Urinary bladder (tissue), 4 donors: ENCODE measurements at places on chromosomes 16 and 17. TPM values are rescaled to one million over a fixed set of nuclear protein-coding genes. Genes with fewer than 3 reads are reported as not detected.

ZNF652 gene
- 47.5 TPM for total RNA-seq

GRIN2A gene
- 0.21 TPM for total RNA-seq

GRCh38 chr17:38604479-38605403, 1.0 kb downstream of the SRCIN1 start:
- DNase-seq: no peak

DNA sequence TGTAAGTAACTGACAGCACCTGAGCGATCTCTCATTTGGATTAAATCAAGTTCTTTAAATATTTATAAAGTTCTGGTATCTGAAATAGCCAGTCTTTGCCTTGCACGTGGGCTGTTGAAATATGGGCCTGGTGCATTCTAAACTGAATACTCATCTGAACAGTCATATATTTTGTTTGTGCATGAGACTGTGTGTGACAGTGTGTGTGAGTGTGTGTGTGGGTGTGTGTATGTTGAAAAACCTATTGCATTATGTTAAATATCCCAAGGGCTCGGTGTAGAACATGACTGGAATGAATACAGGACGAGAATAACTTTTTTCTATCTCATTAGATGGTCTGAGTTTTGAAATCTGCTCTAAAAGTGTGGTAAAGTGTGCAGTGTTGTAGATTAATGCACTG, 82.4 kb upstream of the TOX3 start:
- peak; percentile 2 for DNase-seq

RGS11 gene
- total RNA-seq: 2.4 TPM

NOL3 gene
- total RNA-seq: 5.3 TPM

DNA sequence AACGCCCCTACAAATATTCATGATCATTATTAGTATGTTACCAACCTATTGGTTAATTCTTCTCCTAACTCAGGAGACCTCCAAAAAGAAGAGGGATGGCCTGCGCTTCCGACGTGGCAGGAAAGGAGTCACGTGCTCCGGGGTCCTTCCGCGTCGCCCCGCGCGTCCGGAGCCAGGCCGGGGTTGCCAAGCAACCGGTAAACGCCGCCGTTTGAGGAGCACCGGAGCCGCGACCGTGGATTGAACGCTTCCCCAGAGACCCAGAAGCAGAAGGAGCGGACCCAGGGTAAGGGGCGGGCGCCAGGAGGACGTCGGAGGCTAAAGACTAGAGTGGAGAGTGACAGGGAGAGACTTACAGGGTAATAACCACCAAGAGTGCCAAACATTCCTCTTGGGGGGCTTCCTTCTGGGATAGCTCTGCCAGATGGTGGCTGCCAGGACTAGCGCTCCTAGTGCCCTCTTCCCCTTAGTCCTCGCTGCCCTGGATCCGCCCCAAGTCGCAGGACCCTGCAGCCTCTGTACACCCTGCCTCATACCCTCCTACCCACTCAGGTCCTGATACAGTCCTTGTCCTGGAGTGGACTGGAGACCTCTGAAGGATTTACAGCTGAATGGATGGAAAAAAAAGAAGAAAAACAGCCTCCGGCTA, at the start of gene DNAI2:
TSS of gene DNAI2 (plus strand) at position 175 of the 649 bp plus-strand sequence. CDS start 7,584 bp downstream, outside the sequence.
- DNase-seq: no peak

DNA sequence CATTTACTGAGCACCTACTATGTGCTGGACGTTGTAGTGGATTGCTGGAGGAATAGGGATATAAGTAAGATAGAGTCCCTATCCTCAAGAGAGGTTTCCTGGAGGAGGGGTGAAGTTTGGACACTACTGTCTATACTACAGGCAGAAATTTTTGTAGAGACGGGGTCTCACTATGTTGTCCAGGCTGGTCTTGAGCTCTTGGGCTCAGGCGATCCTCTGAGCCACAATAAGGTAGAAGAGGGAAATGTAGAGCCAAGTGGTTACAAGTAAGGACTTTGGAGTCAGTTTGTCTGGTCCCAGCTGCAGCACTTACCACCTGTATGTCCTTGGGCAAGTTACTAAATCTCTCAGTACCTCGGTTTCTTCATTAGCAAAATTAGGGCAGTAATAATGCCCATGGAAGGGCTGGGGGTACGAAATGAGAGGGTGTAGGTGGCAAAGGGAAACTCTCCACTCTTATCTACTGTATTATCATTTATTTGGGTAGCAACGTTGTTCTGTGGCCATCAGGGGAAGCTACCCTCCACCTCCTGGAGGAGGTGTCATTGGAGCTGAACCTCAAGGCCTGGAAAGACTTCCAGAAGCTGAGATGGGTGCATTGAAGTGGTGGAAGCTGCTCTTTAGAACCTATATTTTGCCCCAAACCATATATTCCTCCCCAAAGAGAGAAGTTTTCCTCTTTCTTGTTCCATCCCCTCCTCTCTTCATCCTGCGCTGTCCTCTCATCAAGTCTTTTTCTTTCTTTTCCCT, 34.9 kb upstream of the DHX8 start:
- DNase-seq: no peak

- no peak for DNase-seq
These were observed 16.9 kb downstream of the GRIN2C start for GRCh38 chr17:74842599-74843351.

- DNase-seq: no peak
These were observed 17.0 kb upstream of the DNASE1 start for GRCh38 chr16:3637371-3637923.

GRCh38 chr17:56801459-56802178, 32.1 kb downstream of the C17orf67 start:
- no peak for DNase-seq

SRCAP gene
- total RNA-seq: 15.0 TPM

DNA sequence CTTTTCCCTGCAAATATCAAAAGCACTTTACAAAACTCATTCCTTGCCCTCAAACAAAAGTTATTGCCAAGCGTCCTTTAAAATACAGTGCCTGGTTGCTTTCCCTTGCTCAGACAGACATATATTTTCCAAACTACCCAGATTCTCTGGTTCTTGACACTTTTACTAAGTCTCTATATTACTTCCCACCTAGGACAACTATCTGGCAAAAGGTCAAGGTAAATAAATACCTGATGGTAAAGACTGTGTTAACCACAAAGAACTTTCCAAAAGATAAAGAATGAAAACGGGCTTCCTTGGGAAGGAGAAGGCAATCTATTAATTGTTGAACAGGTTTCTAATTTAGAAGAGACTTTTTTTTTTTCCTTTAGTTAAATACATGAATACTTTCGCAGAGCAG, 1.9 kb downstream of the HS3ST3A1 start:
- no peak for DNase-seq

DNA sequence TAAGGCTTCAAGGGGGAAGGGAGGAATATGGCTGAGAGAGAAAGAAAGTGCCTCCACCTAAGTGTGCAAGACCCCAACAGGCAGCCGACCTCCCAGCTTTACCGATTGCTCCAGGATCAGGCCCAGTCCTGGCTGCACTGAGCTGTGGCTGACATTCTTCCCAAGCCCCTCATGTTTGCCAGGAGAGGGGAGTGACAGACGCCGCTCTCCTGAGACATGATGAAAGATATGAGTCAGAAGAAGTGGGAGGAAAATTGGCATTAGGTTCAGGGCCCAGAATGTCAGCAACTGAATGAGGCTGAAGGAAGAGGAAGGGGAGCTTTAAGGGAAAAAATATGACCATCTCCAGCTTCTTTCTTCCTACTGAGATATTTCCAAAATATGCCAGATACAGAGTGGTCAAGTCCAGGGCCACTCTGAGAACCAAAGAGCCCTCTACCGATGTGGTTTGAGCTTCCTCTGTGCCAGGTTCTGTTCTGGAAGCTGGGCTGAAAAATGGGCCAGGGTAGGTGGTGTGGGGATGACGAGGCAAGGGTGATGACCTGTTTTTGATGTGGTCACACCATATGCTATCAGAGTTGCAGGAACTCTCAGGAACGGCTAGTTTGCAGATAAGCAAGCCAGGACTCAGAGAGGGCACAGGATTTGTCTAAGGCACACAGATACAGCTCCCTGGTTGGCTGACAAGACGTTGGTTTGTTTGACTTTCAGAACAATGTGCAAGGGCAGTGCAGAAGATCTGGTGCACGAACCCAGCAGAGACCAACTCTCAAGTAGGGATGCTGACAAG, 176.7 kb downstream of the SOX9 start:
- DNase-seq: no peak

KCNH6 gene
- not detected for total RNA-seq

DNA sequence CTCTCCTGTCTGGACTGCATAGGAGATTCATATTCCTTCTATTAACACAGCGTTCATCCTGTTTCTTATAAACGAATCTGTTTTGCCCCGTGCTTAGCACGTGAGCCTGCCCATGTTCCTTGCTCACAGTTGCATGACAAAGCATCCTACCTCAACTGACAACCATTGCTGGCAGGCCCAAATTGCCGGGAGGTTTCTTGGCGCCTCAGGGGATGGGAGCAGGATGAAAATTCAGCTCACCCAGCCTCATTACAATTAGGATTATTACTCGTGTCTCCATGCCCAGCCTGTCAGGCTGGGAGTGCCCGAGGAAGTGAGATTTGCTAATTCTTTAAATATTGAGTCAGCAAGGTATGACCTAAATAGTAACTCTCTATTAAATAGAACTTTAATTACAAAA, 36.7 kb upstream of the HELZ start:
- no peak for DNase-seq
